Glomerular endothelial cell (primary cell): ENCODE measurements at places on chromosomes 1 and 21. TPM values are rescaled to one million over a fixed set of nuclear protein-coding genes. Genes with fewer than 3 reads are reported as not detected.

The HSD3B1 gene
- not detected in 2 replicates for total RNA-seq

The HSD3B2 gene
- total RNA-seq, result not detected in 2 replicates

The CD1E gene
- not detected in 2 replicates for total RNA-seq

The AMPD1 gene
- not detected in 2 replicates for total RNA-seq

The POLR3C gene
- total RNA-seq, result 23.6 and 28.9 TPM in 2 replicates

The ERG gene
- total RNA-seq, result 73.8 and 118 TPM in 2 replicates

The MCM3AP gene
- 43.2 and 78.1 TPM in 2 replicates for total RNA-seq

The OR2T34 gene
- not detected in 2 replicates for total RNA-seq

The SPRR1A gene
- total RNA-seq, result not detected in 2 replicates

The PDC gene
- not detected in 2 replicates for total RNA-seq

The GPR157 gene
- total RNA-seq, result 1.8 and 3.4 TPM in 2 replicates

The BMP8A gene
- 0.15 and 0.53 TPM in 2 replicates for total RNA-seq

The USP21 gene
- 9.8 and 13.1 TPM in 2 replicates for total RNA-seq

The SPTA1 gene
- total RNA-seq, result not detected in 2 replicates

The ANKRD45 gene
- 0.64 TPM in 1 of 2 replicates, not detected in the other for total RNA-seq

The PLA2G5 gene
- total RNA-seq, result 0.70 TPM in 1 of 2 replicates, not detected in the other

The CRYAA gene
- total RNA-seq, result not detected in 2 replicates

The ABCA4 gene
- 1.5 and 7.0 TPM in 2 replicates for total RNA-seq

The OXCT2 gene
- total RNA-seq, result 1.2 and 2.5 TPM in 2 replicates

The SYPL2 gene
- total RNA-seq, result not detected in 2 replicates

The FMN2 gene
- 0.29 and 7.5 TPM in 2 replicates for total RNA-seq

The PLA2G4A gene
- 2.0 and 2.5 TPM in 2 replicates for total RNA-seq

The LRRIQ3 gene
- total RNA-seq, result 0.10 TPM in 1 of 2 replicates, not detected in the other

The USP33 gene
- 30.8 and 45.9 TPM in 2 replicates for total RNA-seq

The CD1C gene
- not detected in 2 replicates for total RNA-seq

The LINGO4 gene
- not detected in 2 replicates for total RNA-seq

The C1orf210 gene
- total RNA-seq, result not detected in 2 replicates

The TRIM62 gene
- total RNA-seq, result 6.2 and 10.3 TPM in 2 replicates

The CD58 gene
- total RNA-seq, result 8.2 and 17.2 TPM in 2 replicates

The ADORA3 gene
- 0.53 TPM in 1 of 2 replicates, not detected in the other for total RNA-seq

The MAP3K21 gene
- 0.53 and 1.1 TPM in 2 replicates for total RNA-seq

The PRKCZ gene
- 2.3 and 4.0 TPM in 2 replicates for total RNA-seq

The SH3BGR gene
- total RNA-seq, result 0.64 TPM in 1 of 2 replicates, not detected in the other

The OR10J5 gene
- total RNA-seq, result not detected in 2 replicates

The GBP5 gene
- 0.92 and 3.0 TPM in 2 replicates for total RNA-seq

The EFCAB7 gene
- total RNA-seq, result 2.4 and 5.2 TPM in 2 replicates

The BTBD19 gene
- 8.8 and 17.9 TPM in 2 replicates for total RNA-seq

The VWA5B1 gene
- not detected in 2 replicates for total RNA-seq

The SLFNL1 gene
- 0.05 and 0.18 TPM in 2 replicates for total RNA-seq

The DNASE2B gene
- not detected in 2 replicates for total RNA-seq

The FAM3B gene
- not detected in 2 replicates for total RNA-seq

The CD53 gene
- not detected in 2 replicates for total RNA-seq

The AMY1C gene
- total RNA-seq, result not detected in 2 replicates

The KRTAP7-1 gene
- not detected in 2 replicates for total RNA-seq

The BATF3 gene
- 1.2 and 1.6 TPM in 2 replicates for total RNA-seq

The TMEM61 gene
- total RNA-seq, result not detected in 2 replicates

The PLA2G2D gene
- not detected in 2 replicates for total RNA-seq

The SPATA46 gene
- not detected in 2 replicates for total RNA-seq

The ALPL gene
- 1.3 and 5.9 TPM in 2 replicates for total RNA-seq

The ACTRT2 gene
- not detected in 2 replicates for total RNA-seq

The RHD gene
- not detected in 2 replicates for total RNA-seq

The SERTAD4 gene
- 1.6 and 2.4 TPM in 2 replicates for total RNA-seq

The C21orf58 gene
- total RNA-seq, result 1.6 and 4.1 TPM in 2 replicates

The SPATA21 gene
- total RNA-seq, result not detected in 2 replicates
